ENCODE measurements at places on chromosomes 6 and 20.

DNA sequence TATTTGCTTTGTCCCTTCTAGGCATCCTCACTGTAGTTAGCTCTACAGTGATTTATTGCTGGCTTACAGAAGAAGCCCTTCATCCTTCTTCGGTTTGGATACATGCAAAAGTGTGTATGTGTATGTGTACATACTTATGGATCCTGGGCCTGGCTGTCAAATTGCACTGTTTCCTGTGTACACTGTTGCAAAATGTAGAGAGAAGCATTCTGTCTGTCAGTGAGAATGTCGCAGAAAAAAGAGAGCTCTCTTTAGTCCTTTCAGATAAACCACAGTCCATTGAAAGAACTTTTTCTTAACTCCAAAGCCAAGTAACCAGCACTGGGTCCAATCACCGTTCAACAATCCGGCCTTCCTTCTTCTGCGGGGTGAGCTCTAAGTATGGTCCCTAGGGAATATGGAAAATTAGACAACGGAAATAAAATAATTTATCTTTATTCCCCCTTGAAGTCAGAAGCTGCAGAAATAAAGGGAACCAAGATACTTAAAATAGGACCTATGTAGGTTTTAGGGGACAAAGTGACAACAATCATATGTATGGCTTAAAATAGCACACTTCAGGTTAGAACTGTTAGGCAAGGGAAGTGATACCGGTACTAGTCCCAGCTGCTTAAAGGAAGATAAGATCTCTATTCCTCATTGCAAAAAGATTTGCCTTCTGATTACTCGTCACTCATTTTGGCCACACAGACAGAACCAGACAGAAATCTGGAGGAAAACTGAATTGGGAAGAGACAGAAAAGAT lies 107.0 kb downstream of the CD83 start:
- DNase-seq, result no peak

- DNase-seq, result peak; percentile 25
These were observed 39.2 kb downstream of the ZMYND8 start for GRCh38 chr20:47317127-47317895.

GRCh38 chr6:154484942-154485341 lies 25.5 kb downstream of the CNKSR3 start:
- DNase-seq, result no peak

GRCh38 chr6:139927742-139928305 lies 553.4 kb upstream of the CITED2 start:
- DNase-seq, result no peak

- DNase-seq, result no peak
These were observed 5.9 kb downstream of the SLC18B1 start for GRCh38 chr6:132792510-132792909.

GRCh38 chr6:134316733-134317431 lies 1.0 kb downstream of the SGK1 start:
- no peak for DNase-seq

- DNase-seq, result no peak
These were observed 36.5 kb upstream of the RFPL4B start for GRCh38 chr6:112310439-112311125.

DNA sequence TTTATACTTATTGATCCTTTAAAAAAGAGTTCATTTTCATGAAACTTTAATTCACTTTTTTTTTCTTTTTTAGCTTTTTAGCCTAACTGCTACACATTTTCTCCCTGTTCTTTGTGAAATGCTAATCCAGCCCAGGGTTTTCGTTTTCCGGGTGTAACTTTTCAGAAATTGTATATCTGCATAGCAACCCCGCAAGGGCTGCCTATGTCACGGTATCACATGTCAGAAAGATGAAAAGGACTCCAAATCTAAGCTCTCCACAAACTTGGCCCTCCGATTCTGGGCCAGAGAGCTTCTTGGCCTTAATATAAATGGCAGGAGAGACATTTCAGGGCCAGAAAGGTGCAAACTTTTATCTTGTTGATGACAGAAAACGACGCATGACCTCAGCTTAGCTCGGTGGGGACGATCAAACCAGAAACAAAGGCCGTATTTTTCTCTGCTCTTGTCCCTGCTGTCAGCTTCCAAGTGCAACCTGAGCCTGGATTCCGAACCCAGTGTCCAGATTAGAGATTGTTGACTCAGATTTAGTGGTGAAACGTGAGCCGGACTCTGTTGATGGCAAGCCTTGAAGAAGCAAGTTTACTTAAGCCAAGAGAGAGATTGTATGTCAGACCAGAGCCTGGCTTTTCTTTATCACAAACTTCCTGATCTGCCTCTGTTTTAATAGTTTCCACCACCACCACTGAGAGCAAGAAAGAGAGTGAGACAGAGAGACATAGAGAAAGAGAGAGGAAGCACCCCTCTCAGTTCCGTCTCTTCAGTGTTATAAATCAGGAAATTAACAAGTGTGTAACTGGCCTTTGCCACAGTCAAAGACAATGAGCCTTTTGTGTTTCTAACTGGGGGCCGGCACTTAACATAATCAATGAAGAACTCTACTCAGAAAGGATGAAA lies 157.8 kb downstream of the SCML4 start:
- DNase-seq, result no peak

DNA sequence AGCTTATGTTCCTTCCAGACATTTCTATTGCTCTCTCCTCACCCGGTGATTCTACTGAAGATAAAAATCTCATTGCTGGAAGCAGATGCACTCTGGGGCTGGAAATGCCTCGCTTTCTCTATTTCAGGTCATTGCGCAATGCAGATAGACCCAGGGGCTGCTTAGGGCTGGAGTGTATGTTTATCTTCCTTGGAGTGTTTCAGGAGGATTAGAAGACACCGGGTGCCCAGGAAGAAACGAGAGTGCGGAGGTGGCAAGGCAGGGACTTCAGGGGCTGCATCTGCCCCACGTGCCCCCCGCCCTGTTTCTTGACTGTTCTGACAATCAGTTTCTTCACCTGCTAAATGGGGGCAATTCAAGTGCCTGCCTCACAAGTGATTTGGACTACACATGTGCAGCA lies 45.6 kb upstream of the IYD start:
- no peak for DNase-seq

DNA sequence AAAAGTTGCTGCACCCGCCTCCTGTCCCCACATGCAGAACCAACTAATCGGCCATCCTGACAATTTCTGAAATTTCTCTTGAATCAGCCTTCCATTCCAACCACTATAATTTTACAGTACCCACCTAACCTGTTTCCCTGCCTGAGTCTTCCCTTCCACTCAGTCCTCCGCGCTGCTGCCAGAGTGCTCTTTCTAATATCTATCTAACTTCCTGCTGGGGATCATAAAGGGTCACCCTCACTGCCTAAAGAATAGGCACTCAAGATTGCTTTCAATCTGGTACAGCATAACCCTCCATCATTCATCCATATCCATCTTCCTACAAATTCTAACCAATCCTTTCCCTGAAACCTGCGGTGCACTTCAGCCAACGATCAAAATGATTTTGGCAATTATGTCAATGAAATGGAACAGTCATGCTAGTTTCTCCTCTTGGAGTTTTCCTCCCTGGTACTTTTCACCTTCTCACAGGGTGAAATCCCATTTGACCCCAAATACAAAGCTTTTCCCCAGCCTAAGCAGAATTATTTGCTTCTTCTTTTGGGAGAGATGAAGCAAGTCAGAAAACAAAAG lies 117.5 kb upstream of the BEND6 start:
- DNase-seq, result no peak

GRCh38 chr20:38293491-38294065 lies 10.4 kb upstream of the BPI start:
- no peak for DNase-seq

- no peak for DNase-seq
These were observed 248.9 kb downstream of the TPBG start for GRCh38 chr6:82612475-82613039.

- no peak for DNase-seq
These were observed 91.7 kb upstream of the EPB41L1 start for GRCh38 chr20:36062799-36063198.

- DNase-seq, result no peak
These were observed 75.9 kb downstream of the GMPR start for GRCh38 chr6:16314296-16314695.

DNA sequence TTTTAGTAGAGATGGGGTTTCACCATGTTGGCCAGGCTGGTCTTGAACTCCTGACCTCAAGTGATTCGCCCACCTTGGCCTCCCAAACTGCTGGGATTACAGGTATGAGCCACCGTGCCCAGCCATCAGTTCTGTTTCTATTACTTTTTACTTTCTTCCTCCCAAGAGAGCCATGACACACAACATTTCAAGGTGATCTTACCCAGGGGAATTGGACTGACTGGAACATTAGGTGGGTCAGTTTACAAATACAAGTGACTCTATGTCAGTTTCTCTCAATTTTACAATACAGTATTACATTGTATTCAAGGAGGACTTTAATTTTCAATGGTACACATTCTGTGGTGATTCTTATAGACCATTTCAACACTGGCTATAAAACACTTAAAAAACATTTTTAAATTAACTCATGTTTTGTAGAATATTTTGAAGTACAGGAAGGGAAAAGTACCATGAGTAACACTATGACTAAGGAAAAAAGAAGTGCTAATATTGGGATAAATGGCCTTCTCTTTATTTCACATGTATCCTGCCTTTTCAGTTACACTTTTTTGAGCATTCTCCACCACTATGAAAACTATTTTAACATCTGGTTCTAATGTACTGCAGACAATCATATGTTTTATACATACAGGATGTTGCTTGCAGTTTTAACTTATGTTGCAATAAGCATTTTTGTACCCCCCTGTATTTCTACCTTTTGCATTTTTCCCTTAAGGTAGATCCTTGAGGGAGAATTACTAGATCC lies 8.4 kb downstream of the TPBG start:
- no peak for DNase-seq

- DNase-seq, result no peak
These were observed 8.7 kb downstream of the CDS2 start for GRCh38 chr20:5135363-5136012.

- no peak for DNase-seq
These were observed 450.3 kb upstream of the GJE1 start for GRCh38 chr6:141682391-141682790.

- no peak for DNase-seq
These were observed 671.7 kb upstream of the NRSN1 start for GRCh38 chr6:23454080-23454976.

GRCh38 chr6:44474643-44475042 lies 87.1 kb downstream of the CDC5L start:
- no peak for DNase-seq

GRCh38 chr6:63395381-63395780 lies 75.6 kb upstream of the LGSN start:
- DNase-seq, result no peak

DNA sequence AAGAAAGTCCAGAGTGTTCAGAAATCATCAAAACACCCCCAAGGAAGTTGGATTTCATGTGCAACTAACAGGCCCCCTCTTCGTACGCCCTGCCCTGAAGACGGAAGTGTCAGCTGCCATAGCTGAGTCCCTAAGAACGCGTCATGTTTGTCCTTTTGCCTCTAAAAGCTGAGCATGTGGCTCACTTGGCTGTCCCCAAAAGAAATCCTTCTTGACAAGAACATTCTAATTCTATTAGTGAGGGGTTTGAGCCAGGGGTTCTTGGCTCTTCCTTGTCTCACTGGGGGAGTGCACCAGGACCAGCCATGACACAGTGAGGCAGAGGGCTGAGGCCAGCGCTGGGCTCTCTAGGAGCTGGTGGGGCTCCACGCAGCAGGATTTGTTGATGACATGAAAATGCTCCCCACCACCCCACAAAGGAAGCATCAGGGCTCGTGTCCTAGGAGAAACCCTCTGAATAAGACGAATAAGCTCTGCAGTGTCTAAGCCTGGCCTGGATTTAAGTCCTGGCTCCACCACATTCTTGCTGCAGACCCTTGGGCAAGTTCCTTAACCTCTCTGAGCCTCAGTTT lies 20.0 kb upstream of the SPO11 start:
- no peak for DNase-seq

DNA sequence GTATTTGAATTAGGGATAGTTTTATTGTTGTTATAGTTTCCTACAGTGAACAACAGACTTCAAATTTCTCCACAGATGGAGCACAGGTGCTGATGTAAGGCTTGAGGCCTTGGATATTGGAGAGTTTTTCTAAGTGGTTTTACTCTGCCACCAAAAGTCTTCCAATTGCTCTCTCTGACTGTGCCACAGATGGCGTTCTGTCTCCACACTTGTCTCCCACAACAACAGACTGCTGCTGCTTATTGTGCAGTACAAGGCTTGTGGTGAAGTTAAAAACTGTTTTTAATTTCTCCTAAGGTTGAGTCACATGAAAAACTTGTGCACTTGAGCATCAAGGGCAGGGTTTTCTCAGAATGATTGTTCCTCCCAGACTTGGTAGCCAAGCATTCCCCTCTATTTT lies 460.9 kb upstream of the KHDRBS2 start:
- no peak for DNase-seq

- no peak for DNase-seq
These were observed 4.6 kb downstream of the C6orf58 start for GRCh38 chr6:127581576-127581975.

GRCh38 chr6:15499591-15499990 lies 163.2 kb downstream of the DTNBP1 start:
- DNase-seq, result no peak

- no peak for DNase-seq
These were observed 255.0 kb upstream of the ZFP64 start for GRCh38 chr20:52446421-52447224.

- DNase-seq, result no peak
These were observed 15.7 kb upstream of the CST3 start for GRCh38 chr20:23653400-23653938.

DNA sequence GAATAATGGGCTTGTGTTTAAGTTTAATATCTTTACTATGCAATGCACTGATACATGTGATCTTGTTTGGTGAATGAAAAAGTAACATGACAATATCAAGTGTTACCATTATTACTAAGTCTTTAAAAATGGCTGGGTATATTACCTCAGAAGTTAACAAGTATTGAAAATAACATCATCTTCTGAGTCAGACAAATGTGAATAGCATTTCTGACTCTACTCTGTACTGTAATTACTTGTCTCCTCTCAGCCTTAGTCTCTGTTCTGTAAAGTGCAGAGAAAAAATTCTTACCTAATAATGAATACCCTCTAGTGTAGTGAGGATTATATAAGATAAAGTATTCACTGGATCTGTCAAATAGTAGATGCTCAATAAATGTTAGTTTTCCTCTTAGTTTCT lies 47.0 kb upstream of the GCLC start:
- DNase-seq, result no peak

DNA sequence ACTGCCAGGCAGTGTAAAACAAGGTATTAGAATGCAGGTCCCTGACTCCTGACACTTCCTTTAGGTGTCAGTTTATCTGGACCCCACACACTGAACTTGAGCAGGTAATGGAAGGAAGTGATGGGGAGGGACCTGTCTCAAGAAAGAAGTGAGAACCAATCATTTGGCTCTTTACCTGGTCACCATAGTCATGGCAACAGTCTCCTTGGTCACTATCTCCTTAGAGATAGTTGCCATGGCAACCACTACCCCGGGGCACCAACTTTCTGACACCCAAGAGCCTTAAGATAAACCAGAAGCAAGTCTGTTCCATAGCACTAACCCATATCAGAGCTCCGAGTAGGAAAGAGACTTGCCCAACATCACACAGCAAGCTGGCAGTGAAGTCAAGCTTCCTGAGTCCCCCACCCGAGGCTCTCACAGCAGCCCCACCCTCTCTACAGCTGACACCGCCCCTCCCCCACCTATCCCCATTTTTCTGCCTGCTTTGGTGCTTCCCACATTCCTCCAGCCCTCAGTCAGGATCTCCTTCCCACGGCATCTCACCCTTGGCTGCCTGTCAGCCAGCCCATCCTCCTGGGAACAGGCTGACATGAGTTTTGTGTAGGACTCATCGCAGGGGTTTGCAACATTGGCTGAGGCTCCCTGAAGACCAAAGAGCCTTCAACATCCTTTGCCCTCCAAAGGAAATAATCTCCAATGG lies 16.3 kb upstream of the HM13 start:
- no peak for DNase-seq

Measured in central memory CD4-positive, alpha-beta T cell (primary cell).